ENCODE measurements at places on chromosomes 2 and 18.

DNA sequence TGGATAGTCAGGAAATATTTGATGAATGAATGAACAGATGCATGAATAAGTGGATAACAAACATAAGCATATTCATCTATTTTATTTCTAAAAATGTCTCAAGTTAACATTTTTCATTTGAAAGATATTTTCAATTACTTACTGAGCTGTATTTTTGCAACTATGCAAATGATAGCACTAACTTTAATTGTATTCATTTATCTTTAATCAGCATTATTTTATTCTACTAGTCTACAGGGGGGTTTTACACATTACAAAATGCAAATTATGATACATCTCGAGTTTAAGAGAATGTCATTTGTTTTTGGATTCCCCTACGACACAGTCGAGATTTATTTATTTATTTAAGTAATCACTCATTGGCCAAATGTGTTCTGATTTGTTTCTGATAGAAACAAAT lies 530.6 kb downstream of the ERBB4 start:
- no peak for DNase-seq

GRCh38 chr2:98825020-98825350 lies 94.1 kb upstream of the MGAT4A start:
- DNase-seq = no peak

DNA sequence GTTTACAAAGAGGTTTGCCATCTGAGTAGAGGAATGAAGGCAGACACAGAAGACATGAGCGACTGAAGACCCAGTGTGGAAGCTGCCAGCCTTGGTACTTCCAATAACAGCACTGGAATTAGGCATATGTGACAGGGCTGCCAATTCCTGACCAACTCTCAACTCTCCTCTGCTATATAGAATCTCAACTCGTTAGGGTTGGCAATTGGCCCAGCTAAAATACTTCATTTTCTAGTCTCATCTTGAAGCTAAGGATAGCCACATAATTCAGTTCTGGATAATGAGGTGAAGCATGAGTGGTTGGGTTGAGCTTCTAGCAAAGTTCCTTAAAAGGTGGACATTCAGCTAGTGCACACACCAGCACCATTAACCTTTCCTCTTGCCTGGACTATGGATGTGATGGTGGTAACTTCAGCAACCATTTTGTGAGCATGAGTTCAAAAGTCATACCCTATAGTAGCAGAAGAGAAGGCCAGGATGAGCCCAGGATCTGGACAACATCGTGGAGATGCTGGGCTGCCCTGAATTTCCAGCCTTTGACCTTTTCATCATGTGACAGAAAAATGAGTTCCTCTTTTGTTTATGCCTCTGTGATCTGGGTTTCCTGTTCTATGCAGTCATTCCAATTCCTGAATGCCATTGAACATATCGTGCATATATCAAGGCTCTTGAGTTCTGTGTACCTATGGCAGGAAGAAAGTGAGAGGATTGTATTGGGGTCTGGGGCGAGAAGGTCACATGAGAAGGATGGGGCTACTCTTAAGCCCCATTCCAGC lies 68.1 kb upstream of the HAAO start:
- DNase-seq = no peak

DNA sequence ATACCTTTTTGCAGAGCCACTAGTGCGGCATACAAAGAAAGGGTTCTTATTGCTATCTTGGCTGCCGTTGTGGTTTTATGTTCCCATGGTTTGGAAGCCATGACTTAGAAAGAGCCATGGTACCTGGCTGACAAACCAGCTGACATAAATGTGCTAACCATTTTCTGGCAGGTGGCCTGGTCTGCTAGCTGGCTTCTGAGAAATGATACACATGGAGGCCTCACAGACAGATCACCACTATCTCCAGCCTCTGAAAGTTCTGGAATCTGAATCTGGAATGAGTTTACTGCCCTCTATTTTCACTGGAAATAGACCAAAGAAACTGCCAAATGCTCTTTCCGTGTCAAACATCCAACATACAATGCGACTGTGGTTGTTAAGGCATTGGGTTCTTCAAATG lies 123.7 kb downstream of the QPCT start:
- no peak for DNase-seq

DNA sequence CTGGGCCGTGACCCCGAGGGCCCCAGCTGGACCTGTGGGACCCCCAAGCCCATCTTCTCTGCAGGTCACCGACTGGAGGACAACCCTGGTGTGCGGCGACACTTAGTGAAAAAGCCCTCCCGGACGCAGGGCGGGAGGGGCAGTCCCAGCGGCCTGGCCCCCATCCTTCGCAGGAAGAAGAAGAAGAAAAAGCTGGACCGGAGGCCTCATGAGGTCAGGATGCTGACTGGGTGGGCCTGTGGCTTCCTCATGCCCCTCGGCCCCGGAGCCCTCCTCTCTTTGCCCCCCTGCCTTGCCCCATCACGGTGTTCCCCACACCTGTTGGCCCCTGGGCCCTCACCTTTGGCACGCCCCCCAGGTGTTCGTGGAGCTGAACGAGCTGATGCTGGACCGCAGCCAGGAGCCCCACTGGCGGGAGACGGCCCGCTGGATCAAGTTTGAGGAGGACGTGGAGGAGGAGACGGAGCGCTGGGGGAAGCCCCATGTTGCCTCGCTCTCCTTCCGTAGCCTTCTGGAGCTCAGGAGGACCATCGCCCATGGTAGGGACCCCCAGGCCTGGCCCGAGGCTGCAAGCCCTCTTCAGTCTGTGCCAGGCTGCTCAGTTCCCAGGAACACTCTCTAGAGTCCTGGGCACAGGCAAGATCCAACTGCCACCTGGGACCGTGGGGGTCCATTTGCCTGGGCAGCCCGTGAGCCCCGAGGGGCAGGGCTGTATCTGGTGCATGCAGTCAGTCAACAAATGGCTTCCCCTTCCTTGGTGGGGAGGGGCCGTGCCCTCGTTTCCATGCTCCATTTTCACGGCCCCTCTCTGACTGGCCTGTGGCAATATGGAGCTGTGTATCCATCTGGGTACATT lies 4.7 kb downstream of the SLC4A3 start:
- DNase-seq = no peak

GRCh38 chr2:1482253-1482675 lies 69.0 kb downstream of the TPO start:
- no peak for DNase-seq

DNA sequence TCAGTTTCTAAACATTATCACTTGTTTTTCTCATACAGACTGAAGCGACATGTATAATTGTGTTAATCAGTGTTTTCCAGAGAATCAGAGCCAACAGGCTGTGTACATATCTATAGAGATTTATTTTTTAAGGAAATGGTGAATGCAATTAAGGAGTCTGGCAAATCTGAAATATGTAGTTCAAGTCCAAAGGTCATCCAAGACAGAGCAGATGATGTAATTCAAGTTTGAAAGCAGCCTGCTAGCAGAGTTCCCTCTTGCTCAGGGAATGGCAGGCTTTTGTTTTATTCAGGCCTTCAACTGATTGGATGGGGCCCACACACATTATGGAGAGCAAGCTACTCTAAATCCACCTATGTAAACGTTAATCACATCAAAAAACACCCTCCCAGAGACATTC lies 282.6 kb downstream of the CBLN2 start:
- DNase-seq = no peak

DNA sequence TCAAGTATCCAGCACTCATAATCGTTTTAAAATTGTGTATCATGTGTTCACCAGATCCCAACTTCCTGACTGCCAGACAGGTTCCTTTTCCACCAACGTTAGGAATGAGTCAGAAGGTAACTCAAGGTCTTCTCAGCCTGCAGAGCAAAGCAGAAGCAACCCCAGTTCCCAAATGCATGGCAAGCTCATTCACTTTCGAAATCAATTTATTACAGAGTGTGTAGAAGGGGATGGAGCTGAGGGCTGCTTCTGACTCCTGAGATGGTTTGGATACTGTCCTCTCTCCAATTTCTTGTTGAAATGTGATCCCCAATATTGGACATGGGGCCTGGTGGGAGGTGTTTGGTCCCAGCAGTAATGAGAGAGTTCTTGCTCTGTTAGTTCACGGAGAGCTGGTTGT lies 114.5 kb downstream of the PIEZO2 start:
- no peak for DNase-seq

GRCh38 chr2:28684142-28684858 lies 67.3 kb upstream of the PPP1CB start:
- DNase-seq = no peak

DNA sequence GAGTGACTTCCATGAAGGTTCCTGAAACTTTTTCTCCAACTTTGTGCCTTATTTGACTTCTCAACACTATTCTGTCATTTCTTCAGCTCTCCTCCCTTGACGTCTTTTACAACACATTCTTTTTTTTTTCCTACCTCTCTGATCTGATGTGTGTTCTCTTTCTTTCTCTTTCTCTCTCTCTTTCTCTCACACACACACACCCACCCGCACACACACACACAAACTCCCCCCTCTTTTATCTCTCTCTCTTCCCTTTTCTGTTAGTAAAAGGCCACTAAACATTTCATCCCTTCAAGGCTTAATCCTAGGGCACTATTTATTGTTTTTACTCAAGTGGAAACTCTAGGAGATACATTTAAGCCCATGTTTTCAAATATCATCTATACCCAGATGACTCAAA lies 107.8 kb upstream of the CNTNAP5 start:
- DNase-seq = no peak

DNA sequence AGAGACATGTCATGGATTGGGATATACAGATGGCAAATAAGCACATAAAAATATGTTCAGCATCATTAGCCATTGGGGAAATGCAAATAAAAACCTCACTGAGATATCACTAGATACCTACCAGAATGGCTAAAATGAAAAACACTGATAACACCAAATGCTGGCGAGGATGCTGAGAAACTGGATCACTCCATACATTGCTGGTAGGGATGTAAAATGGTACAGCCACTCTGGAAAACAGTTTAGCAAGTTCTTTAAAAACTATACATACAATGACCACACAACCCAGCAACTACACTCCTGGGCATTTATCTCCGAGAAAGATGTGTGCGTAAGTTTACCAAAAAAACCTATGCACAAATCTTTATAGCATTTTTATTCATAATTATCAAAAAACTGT lies 13.9 kb downstream of the PIAS2 start:
- DNase-seq = no peak

- no peak for DNase-seq
Observed at GRCh38 chr2:241230435-241230834, 42.0 kb downstream of the ANO7 start.

- no peak for DNase-seq
Observed at GRCh38 chr2:135839713-135840112, 2.7 kb upstream of the LCT start.

DNA sequence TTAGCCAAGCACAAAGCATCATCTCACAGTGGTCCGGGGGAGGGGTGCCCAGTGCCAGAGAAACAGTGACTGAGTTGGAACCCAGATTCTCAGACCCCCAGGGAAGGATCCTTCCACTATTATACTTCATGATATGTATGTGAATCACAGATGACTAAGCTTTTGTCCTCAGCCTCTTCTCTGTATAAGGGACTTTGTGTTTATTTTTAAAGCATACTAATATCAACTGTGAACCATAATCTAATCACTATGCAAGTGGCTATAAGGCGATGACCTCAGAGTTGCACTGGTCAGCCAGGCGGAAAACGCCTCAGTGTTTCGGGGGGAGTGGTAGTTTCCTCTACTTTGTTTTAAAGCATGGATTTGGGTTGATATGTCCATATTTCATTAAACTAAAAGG lies 160.4 kb upstream of the TMEM200C start:
- no peak for DNase-seq

DNA sequence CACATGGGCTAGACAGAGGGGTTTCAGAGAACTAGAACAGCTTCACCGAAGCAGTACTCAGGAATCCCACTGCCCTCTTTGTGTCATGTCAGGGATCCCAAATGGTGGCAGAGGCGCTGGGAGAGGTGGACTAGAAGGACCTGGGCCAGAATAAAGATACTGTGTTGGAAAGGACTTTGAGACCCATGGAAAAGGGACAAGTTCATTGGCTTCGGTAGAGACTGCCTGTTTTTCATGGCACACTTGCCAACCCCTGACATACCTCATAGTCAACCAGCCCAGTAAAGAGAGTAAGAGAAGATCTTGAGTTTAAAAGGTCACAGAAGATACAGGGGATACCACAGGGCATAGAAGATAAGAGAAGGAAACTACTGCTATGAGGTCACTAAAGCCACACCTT lies 381.0 kb downstream of the RIT2 start:
- DNase-seq = no peak

DNA sequence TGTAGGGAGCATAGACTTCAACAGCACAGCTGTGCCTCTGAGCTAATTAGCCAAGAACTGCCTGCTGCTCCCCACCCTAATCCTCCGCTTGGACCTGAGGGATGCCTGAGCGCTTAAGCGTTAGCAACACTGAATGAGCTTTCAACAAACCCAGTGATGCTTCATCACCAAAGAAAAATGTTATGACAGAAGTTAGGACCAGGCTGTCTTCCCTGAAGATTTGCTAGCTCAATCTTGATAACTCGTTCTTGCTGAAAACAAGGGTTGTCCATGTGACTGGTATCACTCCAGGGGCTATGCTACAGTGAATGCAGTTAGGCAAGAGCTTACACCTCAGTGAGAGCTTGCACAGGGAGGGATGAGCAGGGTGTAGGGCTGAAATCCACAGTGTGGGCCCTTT lies 190.7 kb upstream of the SIX2 start:
- DNase-seq = no peak

GRCh38 chr2:149033716-149034115 lies 4.8 kb upstream of the LYPD6B start:
- no peak for DNase-seq

GRCh38 chr18:62670573-62670972 lies 44.8 kb upstream of the PHLPP1 start:
- no peak for DNase-seq

- DNase-seq = peak; percentile 44
Observed at GRCh38 chr18:48996901-48997463, 46.2 kb upstream of the SMAD7 start.

DNA sequence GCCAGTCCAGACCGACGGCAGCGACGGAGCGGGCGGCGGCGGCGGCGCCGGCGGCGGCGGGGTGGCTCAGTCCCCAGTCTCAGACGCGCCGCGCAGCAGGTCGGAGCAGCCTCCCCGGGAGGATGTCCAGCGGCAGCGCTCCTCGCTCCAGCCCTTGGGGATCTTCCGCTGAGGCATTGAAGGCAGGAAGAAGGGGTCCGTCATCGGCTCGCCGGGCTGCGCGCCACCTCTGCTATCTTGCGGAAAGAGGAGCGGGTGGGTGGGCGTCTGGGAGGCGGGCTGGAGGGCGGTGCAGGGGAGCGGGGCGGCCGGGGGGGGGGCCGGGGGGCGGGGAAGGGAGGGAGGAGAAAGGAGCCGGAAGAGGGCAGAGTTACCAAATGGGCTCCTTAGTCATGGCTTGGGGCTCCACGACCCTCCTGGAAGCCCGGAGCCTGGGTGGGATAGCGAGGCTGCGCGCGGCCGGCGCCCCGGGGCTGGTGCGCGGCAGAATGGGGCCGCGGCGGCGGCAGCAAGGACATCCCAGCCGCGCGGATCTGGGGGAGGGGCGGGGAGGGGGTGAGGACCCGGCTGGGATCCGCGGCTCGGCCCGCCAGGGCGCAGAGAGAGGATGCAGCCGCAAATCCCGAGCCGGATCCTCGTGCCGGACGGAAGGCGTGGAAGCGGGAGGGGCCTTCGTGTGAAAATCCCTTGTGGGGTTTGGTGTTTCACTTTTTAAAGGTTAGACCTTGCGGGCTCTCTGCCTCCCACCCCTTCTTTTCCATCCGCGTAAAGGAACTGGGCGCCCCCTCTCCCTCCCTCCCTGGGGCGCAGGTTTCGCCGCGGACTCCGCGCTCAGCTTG lies at the start of gene NETO1:
Gene NETO1, minus strand, starts transcription at position 242 of the 839 bp plus-strand sequence. CDS start 696 bp downstream, outside the sequence.
- DNase-seq = no peak

- no peak for DNase-seq
Observed at GRCh38 chr18:407626-408224, 92.8 kb downstream of the COLEC12 start.

- DNase-seq = no peak
Observed at GRCh38 chr2:234826681-234827080, 125.1 kb upstream of the SH3BP4 start.

- DNase-seq = no peak
Observed at GRCh38 chr2:217120429-217120828, 260.6 kb upstream of the TNP1 start.

Data from CD4-positive, alpha-beta T cell treated with Interleukin-17A for 4 hours (primary cell).